ENCODE measurements at places on chromosomes 7 and 10.
A peak's percentile ranks its signal among the peaks of the same experiment; 100 is the strongest.

- peak; percentile 13 for DNase-seq
Measured at GRCh38 chr7:21767300-21767900, 178.3 kb downstream of the CDCA7L start.

DNA sequence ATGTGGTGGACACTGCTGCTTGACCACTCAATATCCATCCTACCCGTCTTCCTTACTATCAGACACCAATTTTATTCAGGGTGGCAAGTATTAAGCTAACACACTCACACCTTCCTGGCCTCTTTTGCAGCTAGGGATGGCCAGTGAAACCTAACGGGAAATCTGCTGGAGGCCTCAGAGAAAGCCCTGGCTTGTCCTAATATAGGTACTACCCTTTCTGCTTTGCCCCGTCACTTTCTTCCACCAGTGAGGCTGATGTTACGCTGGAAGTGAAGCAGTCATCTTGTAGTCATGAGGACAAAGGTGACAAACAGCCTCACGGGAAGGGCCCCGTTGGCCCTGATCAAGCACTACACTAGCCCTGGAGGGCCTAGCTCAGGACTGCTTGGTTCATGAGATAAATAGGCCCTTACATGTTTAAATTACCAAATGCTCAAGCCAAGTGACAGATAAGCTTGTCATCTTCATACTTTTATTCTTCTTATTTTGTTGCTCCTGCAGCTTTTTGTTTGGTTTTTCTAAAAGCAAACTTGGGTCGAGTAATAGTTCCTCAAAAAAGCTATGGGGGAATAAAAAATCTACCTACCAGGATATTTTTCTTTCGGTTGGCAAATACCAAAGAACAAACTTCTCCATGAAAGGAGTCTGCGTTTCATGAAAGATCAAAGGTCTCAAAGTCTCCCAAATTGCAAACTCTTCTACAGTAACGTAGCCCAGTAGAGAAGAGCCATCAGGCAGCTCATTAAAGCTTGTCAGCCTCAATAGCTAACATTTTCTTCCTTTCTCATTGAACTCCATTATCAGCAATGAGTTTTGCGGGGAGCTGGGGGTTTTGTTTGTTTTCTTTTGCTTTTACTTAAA is 17.5 kb downstream of the CREB3L2 start:
- DNase-seq, result no peak

GRCh38 chr7:65453341-65454030 is 79.8 kb downstream of the ZNF92 start:
- DNase-seq, result no peak

GRCh38 chr10:90269699-90270098 is 568.3 kb downstream of the KIF20B start:
- DNase-seq, result no peak

- DNase-seq, result no peak
Measured at GRCh38 chr7:47785923-47786556, 162.2 kb downstream of the PKD1L1 start.

DNA sequence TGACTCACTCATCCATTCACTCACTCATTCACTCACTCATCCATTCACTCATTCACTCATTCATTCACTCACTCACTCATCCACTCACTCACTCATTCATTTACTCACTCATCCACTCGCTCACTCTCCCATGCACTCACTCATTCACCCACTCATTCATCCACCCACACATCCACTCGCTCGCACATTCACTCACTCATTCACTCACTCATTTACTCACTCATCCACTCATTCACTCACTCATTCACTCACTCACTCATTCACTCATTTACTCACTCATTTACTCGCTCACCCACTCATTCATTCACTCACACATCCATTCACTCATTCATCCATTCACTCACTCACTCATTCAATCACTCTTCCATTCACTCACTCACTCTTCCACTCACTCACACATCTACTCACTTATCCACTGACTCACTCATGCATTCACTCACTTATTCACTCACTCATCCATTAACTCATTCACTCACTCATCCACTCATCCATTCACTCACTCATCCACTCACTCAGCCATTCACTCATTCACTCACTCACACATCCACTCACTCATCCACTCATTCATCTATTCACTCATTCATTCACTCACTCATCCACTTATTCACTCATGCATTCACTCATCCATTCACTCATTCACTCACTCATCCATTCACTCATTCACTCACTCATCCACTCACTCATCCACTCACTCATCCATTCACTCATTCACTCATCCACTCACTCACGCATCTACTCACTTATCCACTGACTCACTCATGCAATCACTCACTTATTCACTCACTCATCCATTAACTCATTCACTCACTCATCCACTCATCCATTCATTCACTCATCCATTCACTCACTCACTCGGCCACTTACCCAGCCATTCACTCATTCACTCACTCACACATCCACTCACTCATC is 74.0 kb downstream of the CARD11 start:
- no peak for DNase-seq

DNA sequence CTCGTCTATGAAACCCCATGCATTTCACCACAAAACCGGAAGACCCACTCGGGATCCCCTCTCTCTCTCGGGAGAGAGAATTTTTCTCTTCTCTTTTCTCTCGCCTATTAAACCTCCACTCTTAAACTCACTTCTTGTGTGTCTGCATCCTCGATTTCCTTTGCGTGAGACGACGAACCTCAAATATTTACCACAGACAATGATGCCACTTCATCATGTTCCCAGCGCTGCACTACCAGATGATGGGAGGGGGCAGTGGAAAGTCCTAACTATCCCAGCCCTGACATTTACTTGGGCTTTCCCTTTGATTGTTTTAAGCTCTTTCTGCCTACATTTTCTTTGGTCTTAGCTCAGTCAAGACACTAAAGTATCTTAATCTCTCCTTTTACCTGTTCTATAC is 906.7 kb downstream of the GRID1 start:
- DNase-seq, result no peak

DNA sequence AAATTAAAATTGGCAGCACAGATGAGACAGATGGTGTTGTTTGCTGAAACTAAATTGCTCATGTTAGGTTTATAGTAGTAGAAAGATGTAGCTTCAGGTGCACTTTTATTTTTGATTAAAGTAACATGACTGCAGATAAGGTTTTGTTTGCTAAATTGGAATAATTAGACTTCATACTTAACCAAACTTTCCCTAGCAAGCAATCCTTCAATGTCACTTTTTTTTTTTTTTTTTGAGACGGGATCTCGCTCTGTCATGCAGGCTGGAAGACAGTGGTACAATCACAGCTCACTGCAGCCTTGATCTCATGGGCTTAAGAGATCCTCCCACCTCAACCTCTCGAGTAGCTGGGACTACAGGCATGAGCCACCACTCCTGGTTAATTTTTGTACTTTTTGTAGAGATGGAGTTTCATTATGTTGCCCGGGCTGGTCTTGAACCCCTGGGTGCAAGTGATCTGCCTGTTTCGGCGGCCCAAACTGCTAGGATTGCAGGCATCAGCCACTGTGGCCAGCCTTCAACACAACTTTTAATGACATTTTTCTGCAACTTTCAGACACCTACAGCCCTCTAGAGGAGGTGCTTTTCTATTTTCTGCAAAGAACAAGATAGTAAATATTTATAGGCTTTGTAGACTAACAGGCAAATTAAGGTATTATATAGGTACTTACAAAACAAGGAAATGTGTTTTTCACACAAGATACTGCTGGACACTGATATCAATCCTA is 84.8 kb upstream of the CCNY start:
- DNase-seq, result no peak

- no peak for DNase-seq
Measured at GRCh38 chr7:80428161-80429054, 83.5 kb downstream of the GNAT3 start.

DNA sequence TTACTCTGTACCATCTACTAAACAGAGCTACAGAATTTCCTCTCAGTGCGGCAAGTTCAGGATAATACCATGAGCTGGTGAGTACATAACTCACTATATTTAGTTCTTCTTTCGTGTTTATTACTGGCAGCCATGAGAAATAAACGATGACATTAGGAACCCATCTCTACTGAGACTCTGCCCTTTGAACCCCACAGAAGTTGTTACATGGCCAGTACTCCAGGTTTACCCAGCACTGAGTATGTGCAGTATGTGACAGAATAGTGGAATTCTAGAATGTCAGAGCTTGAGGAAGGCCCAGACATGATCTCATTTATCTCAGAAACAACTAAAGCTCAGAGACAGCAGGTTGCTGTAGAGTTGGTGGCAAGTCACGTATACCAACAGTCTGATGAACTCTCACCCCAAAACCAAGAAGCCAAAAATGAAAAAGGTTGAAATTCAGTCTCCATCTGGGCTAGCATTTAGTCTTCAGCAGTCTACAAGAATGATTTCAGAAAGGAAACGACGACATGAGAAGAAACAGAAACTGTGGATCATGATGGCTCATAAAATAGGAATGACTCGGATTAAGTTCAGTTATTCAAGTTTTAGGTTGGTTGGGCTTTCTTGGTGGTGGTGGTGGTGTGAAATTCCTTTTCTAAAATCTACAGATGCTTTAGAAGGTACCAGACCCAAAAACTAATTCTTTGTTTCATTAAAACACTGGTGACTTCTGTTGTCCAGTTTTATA is 78.5 kb downstream of the SORBS1 start:
- no peak for DNase-seq

DNA sequence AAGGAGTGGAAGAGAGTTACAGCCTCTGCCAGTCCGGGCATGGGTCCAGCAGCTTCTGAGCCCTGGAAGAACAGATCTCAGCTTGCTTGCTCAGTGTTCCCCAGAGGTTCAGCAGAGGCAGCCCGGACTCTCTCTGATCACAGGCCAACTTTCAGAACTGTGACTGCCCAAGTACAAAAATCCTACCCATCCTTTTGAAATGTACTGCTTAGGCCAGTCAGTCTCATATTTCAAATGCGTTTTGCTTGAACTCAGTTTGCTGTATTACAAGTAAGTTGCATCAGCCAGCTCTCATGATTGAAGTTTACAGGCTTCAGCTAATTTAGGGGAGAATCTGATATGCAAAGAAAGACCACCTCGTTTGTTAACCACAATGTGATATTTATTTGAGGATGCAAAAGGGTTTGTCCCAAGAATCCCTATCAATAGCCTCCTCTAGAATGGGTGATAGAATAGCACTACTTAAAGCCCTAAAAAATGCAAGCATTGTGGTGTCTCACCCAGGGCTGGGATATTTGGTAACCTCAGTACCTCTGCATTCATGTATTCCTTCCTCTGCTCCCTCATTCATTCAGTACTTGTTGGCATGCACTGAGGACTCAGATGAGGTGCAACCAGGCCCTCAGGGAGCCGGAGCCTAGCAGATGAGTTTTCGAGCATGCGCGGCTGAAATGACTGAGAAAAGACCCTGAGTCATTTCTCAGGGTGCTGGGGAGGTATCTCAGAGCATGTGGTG is 7.0 kb downstream of the AIMP2 start:
- DNase-seq, result no peak

- no peak for DNase-seq
Measured at GRCh38 chr7:132656846-132657776, 80.8 kb upstream of the PLXNA4 start.

- no peak for DNase-seq
Measured at GRCh38 chr7:24738577-24738976, 18.7 kb downstream of the GSDME start.

GRCh38 chr7:50293509-50294179 is 10.9 kb upstream of the IKZF1 start:
- no peak for DNase-seq

- no peak for DNase-seq
Measured at GRCh38 chr7:4203626-4204512, 478.2 kb upstream of the FOXK1 start.

GRCh38 chr10:97629289-97629688 is 4.0 kb downstream of the MORN4 start:
- no peak for DNase-seq

- DNase-seq, result no peak
Measured at GRCh38 chr7:157587805-157588560, 251.2 kb downstream of the DNAJB6 start.

- no peak for DNase-seq
Measured at GRCh38 chr7:26329520-26330255, 38.0 kb downstream of the SNX10 start.

DNA sequence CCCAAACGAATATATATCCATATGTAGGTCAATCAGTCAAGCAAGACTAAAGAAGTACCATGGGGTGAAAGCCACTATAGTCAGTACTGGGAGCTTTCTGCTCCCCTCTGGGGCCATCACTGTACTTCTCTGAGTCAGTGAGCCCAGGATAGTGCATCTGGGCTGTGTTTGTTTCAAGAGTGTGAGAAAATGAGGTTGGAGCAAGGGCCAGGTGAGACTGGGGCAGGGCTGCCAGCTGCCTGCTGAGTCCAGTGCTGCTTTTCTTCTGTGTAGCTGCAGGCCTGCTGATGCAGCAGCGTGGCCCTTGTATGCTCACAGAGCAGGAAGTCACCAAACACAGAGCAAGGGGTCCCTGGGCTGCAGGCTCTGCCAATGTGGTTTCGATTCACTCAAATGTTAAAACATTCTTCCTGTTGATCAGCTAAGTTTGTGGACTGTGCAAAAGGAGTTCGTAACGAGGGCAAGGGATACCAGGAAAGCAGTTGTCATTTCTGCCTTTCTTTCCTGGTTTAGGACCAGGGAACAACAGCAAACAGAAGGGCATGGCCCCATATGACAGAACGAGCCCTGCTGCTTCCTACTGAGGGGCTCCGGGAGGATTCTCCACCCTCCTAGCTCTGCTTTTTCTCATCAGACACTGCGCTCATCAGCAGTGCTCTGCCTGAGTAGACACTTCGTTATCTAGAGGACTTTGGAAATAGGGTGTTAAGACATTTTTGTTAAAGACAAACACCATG is 65.4 kb upstream of the TNS3 start:
- DNase-seq, result no peak

DNA sequence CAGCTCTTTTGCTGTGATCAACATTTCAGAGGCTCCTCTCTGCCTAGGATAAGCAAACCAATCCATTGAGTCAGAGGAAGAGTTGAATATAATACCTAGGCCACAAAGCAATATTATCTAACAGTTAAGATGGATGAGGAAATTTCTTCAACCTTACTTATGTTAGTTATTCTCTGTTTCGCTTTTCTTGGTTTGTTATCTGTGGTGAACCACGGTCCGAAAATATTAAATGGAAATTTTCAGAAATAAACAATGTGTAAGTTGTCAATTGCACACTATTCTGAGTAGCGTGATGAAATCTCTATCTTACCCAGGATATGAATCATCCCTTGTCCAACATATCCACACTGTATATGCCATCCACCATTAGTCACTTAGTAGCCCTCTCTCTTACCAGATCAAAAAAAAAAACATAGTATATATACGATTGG is 1.5 kb upstream of the HTR7 start:
- DNase-seq, result no peak

GRCh38 chr7:40175725-40176510 is 41.1 kb downstream of the SUGCT start:
- no peak for DNase-seq

DNA sequence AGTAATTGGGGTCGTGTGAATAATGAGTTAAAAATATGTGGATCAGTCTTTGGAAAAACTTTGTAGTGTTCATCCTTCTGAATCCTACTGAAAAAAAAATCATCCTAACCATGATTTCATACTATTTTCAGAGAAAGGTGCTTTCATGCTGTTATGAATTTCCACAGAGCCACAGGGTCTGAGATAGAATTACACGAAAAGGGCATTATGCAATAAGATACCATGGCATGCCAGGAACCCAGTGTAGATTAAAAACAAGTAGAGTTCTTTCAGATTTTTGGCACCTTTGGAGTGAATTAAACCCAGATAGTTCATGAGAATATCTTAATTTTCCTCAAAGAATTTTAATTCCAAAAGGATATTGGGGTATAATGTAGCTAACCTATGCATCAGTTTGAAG is 47.5 kb upstream of the AGMO start:
- DNase-seq, result no peak

Data from CD4-positive, alpha-beta T cell treated with Interleukin-12 subunit alpha and Interleukin-12 subunit beta, for 1 hour (primary cell).